NCI-H2171 treated with DMSO at 0.1 percent for 48 hours (cell line): ENCODE measurements at places on chromosomes 1 and 21.

GRCh38 chr1:62389531-62389930, 47.3 kb upstream of the USP1 start:
- DNase-seq = no peak

- DNase-seq = no peak
These were observed 39.0 kb downstream of the ZZZ3 start for GRCh38 chr1:77643456-77643855.

GRCh38 chr1:29754573-29755375, 518.5 kb downstream of the PTPRU start:
- DNase-seq = no peak

GRCh38 chr1:59442492-59442891, 145.6 kb downstream of the FGGY start:
- no peak for DNase-seq

GRCh38 chr1:19426294-19427086, 58.8 kb downstream of the CAPZB start:
- no peak for DNase-seq

GRCh38 chr1:5728663-5729355, 263.4 kb downstream of the NPHP4 start:
- no peak for DNase-seq

- no peak for DNase-seq
These were observed 417 bp upstream of the GFI1 start for GRCh38 chr1:92487078-92487605.

- DNase-seq = no peak
These were observed 27.8 kb downstream of the RIPK4 start for GRCh38 chr21:41739011-41739410.

- DNase-seq = no peak
These were observed 6.2 kb downstream of the SLC2A1 start for GRCh38 chr1:42952303-42953001.

GRCh38 chr1:187718527-187718926, 889.8 kb downstream of the PLA2G4A start:
- DNase-seq = peak; percentile 41

DNA sequence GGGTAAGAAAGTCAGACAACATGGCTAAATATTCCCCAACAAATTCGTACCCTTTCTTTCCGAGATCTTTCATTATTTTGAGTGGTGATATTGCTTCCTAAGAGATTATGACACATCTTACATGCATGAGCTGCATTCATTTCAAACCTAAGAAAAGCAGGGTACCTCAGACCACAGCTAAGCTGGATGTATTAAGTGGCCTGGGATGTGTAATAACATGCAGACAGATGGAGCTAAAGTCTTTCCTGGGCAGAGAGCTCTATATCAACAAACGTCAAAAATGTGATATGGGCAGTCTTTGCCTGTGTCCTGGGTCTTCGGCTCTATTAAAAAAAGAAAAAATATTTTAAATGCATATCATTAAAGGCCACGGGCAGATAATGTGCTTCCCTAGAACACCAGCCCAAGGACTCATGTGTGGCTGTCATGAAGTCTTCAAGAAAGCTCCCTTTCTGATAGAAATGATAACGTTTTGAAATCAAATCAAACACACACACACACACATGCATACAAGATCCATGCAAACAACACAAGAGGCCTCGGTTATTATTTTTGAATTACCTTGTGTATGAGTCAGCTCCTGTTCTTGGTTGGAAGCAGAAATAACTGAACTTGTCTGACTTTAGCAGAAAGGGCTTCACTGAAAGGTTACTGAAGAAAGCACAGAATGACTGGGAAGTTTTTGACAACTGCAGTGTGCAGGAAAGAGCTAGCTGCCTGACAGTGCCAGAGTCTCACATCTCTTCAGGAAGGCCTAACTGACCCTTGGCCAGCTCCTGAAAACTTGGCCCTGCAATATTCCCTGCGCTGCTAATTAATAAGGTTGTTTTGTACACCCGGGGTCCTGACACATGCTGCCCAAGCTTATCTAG, 231.2 kb downstream of the DSCAM start:
- DNase-seq = peak; percentile 53

- no peak for DNase-seq
These were observed 8.4 kb downstream of the YBX1 start for GRCh38 chr1:42690477-42691156.

GRCh38 chr21:39108291-39109162, 74.7 kb downstream of the PSMG1 start:
- no peak for DNase-seq

DNA sequence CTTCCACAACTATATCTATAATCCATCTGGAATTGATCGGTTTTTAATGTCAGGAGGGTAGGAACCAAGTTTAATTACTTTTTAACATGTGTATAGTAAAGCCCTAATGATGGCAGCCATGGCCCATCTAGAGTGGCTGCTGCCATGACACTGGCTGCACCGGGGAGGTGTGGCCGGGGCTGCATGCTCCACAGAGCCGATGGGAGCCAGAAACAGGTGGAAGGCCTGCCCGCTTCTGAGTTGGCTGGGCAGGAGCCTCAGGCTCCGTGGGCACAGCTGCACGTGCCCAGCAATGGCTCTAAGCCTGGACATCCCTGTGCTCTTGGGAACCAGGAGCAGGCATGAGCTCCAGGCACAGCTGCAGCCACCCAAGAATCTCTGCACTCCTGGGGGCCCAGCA, 73.0 kb downstream of the GBP6 start:
- no peak for DNase-seq

DNA sequence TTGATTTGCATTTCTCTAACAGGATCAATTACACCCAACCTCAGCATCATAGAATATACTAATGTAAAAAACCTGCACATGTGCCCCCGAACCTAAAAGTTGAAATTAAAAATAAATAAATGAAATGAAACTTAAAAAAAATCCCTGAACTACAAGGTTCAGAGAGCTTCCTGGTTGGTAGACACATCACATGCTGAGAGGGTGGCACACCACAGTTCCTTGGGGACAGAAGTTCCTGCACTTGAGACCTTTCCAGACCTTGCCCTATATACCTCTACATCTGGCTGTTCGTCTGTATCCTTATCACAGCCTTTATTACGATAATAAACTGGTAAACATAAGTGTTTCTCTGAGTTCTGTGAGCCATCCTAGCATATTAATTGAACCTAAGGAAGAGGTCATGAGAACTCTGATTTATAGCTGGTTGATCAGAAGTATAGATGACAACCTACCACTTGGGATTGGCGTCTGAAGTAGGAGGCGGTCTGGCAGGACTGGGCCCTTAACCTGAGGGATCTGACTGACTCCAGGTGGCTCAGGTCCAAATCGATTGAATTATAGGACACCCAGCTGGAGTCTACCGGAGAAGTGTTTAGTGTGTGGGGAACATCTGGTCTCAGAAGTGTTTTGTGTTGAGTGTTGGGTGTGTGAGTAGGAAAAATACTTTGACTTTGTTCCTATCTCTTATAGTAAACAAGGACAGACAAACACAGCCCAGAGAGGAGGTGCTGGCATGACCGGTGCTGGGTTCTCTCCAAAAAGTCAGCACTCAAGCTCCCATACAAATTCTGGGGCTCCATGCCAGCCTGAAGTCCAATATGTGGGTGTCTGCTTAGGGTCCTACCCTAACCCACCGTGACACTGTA, 19.0 kb downstream of the C1orf115 start:
- peak; percentile 57 for DNase-seq

GRCh38 chr21:44708213-44708865, 3.0 kb downstream of the TSPEAR start:
- no peak for DNase-seq

DNA sequence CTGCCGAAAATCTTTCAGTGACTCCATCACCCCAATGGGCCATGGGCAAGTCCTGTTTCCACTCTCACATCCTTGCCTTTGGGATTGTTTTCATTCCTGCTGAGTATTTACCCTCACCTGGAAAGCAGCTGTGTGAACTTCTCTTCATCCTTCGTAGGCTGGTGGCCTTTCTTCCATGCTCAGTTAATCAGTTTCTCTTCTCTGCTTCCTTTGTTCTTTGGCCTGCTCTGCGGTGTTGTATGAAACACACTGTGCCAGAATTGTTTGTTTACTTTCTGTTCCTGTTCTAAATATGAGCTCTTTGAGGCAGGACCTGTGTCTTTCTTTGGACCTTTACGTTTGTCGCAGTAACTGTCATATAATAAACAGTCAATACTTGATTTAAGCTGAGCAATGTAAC, 48.6 kb downstream of the ITSN1 start:
- no peak for DNase-seq

- no peak for DNase-seq
These were observed 80.5 kb downstream of the ENAH start for GRCh38 chr1:225572422-225572821.

- no peak for DNase-seq
These were observed 18.8 kb downstream of the JUN start for GRCh38 chr1:58765006-58765405.

GRCh38 chr1:8283058-8283884, 34.6 kb upstream of the SLC45A1 start:
- no peak for DNase-seq

- no peak for DNase-seq
These were observed 113.1 kb upstream of the ESRRG start for GRCh38 chr1:216836316-216836715.

DNA sequence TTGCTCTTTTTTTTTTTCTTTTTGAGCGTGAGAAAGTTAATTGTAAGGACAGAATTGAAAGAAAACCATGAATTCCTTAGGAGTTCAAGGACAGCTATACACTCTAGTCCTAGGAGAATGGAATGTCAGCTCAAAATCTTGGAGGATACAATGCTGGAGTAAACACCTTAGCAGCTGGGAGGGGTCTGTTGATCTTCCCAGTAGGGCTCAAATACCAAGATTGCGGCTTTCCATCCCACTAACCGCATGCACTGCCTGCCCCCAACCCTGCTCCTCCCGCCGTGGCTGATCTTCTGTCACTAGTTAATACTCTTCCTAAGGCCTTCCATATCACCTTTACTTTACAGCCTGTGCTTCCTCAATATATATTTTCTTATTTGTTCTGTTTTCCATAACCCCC, 2.6 kb upstream of the PDC start:
- DNase-seq = no peak

DNA sequence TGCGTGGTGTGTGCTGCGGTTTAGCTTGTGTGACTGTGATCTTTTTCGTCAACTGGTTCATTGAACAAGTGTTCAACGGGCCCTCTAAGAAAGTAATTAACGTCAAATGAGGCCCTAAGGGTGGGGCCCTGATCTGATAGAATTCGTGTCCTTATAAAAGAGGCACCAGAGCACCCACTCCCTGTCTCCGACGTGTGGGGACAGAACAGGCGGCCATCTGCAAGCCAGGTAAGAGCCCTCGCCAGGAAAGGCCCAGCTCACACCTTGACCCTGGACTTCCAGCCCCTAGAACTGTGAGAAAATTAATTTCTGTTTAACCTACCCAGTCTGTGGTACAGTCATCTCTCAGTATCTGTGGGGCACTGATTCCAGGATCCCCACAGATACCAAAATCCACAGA, 20.4 kb upstream of the SAMD11 start:
- no peak for DNase-seq

GRCh38 chr1:189673217-189673616, 804.4 kb downstream of the BRINP3 start:
- no peak for DNase-seq

DNA sequence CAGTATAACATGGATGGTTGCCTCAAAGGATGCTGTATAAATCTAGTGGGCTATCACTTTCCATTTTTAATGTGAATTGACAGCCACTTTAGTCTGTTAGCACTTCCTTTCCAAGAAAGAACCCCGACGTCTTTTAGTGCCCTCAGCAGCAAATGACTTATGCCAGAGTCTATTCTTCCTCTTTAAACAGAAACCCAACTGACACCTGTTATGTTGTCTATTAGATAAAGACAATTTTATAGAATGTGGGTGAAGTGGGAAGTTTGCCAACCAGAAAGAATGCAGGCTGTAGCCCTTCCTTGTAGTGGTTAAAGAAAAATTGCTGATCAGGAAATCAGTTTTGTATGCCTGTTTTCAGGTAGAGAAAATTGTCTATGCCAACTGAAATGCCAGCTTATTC, 344.9 kb downstream of the ZNF326 start:
- no peak for DNase-seq

- DNase-seq = no peak
These were observed 443.9 kb downstream of the DSCAM start for GRCh38 chr21:40402884-40403582.

DNA sequence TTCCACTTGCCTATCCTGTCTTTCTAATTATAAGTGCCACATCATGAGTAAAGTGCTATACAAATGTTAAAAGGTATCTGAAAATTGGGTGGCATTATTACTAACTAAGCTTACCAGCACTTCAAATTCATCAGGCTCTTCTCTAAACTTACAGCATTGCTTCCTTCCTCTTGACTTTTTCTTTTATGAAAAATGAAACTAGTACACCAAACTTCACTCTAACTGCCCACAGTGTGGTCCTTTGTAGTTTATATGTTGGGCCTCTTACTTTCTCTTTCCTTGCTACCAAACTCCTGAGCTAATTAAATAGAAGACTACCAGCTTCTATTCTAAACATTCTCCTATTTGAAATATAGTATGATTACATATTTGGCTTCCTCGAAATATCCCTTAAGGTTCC, 81.8 kb downstream of the NOTCH2 start:
- DNase-seq = no peak

GRCh38 chr1:99710994-99711393, 55.4 kb downstream of the FRRS1 start:
- no peak for DNase-seq

DNA sequence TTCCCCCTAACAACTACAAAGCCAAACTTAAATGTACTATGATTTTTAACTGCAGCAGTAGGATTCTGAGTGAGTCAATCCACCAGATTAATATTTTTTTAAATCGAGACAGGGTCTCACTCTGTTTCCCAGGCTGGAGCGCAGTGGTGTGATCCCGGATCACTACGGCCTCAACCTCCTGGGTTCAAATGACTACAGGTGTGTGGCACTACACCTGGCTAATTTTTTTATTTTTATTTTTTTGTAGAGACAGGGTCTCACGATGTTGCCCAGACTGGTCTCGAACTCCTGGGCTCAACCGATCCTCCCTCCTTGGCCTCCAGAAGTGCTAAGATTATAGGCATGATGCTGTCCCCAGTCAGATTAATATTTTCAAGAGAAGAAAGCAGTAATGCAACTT, 88.1 kb downstream of the SLC45A1 start:
- DNase-seq = no peak

GRCh38 chr1:147579532-147579931, 38.2 kb downstream of the BCL9 start:
- DNase-seq = no peak

DNA sequence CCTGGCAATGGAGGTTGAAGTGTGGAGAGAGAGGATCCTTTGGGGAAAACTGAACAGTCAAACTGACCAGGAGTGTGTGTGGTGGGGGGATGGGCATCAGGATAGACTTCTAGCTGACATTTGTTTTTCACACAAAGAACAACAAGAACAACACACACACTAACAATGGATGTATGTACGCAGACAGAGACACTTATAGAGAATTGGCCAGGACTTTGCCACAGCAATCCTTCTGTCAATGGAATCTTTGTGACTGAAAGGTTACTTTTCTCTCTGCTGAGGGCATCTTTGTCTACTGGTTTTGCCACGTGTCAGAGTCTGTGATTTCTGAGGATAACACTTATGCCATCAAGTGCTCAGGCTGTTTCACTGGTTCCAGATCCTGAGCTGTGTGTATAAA, 12.4 kb upstream of the FCGR2A start:
- DNase-seq = no peak

GRCh38 chr1:230270185-230270558, 156.0 kb downstream of the PGBD5 start:
- DNase-seq = no peak
